ENCODE measurements at places on chromosomes 7 and 10.
A peak's percentile ranks its signal among the peaks of the same experiment; 100 is the strongest.

DNA sequence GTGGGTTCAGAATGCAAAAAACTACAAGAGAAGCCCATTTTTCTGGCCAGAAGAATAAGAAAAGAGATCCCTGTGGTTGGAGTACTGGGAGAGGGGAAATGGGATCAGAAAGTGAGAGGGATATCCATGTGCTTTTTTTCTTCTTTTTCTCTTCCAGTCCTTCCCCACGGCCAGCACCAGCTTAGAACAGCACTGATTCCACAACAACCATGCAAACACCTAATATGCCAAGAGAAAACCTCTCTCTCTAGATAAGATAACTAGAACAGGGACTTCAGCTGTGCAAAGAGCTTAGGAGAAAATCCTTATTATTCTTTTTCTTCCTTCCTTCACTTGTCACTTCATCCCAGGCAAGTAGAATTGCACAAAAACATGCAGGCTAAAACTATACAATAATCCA lies 83.5 kb downstream of the ELAPOR2 start:
- H3K27ac ChIP-seq = no peak overlapping the region
- no peak overlapping the region for H3K4me3 ChIP-seq
- H3K36me3 ChIP-seq = no peaks in the 10 kb centered on the region

- H3K4me1 ChIP-seq = peaks cover 14% of the 10 kb centered on the region
- no peaks in the 10 kb centered on the region for H3K27me3 ChIP-seq
- H3K27ac ChIP-seq = peak overlapping the region; percentile 90
- DNase-seq = no peak
Measured at GRCh38 chr10:108598831-108599230, 1324.5 kb downstream of the XPNPEP1 start.

DNA sequence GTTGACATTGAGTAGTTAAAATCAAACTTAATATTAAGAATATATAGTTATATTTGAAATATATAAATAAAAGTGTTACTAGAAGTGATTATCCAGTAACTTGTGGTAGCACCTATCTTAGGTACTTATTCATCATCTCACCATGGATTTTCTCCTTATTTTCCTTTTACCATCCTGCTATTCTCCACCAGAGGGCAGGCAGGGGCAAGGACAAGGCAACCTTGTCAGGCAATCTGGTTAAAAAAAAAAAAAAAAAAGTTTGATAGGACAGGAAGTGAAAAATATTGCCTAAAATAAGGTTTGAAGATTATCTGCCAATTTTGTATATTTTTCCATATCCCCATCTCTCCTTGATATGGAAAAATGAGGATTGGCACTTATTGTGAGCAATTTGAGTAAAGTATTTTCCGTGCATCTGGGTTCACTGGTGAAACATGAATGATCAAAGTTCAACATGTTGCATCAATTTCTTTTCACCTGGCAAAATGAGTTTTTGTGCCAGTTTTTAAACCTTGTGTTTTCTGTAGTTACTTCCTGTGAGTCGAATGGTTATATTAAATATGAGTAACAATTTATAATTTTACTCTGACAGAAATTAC lies 256.7 kb downstream of the AGMO start:
- no peak for DNase-seq
- no peaks in the 10 kb centered on the region for H3K27me3 ChIP-seq
- no peaks in the 10 kb centered on the region for H3K36me3 ChIP-seq
- no peak overlapping the region for H3K27ac ChIP-seq

DNA sequence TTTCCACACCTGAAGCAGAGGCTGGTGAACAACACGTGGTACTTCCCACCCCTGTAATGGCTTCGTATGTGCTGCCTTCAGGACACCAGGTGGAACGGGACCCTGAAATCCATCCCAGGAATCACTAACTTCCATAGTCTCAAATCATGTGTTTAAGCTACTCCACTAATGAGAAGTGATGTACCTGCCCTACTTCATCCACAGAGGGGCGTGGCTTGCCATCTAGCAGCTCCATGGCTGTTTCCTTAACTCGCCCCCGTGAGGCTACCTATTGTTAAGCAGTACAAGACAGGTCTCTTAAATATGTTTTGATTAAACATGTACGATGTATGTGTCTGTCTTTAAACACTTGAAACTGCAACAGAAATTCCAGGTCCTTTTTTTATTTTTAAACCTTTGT lies 31.8 kb downstream of the ARL3 start:
- no peaks in the 10 kb centered on the region for H3K27me3 ChIP-seq
- H3K4me3 ChIP-seq = no peak overlapping the region
- DNase-seq = no peak
- H3K4me1 ChIP-seq = peaks cover 8% of the 10 kb centered on the region
- no peak overlapping the region for H3K27ac ChIP-seq
- H3K36me3 ChIP-seq = peaks cover 3% of the 10 kb centered on the region

- no peaks in the 10 kb centered on the region for H3K4me1 ChIP-seq
- no peaks in the 10 kb centered on the region for H3K27me3 ChIP-seq
- DNase-seq = no peak
- no peaks in the 10 kb centered on the region for H3K36me3 ChIP-seq
Measured at GRCh38 chr10:118781541-118781940, 26.8 kb upstream of the CACUL1 start.

- no peak overlapping the region for H3K4me3 ChIP-seq
- H3K27me3 ChIP-seq = no peaks in the 10 kb centered on the region
- no peaks in the 10 kb centered on the region for H3K4me1 ChIP-seq
Measured at GRCh38 chr10:61408105-61408504, 45.1 kb downstream of the TMEM26 start.

- peak overlapping the region; percentile 85 for H3K4me3 ChIP-seq
- H3K27me3 ChIP-seq = peaks cover 44% of the 10 kb centered on the region
- no peak overlapping the region for H3K27ac ChIP-seq
- DNase-seq = no peak
Measured at GRCh38 chr10:22341190-22341925, 3.9 kb upstream of the SPAG6 start.

DNA sequence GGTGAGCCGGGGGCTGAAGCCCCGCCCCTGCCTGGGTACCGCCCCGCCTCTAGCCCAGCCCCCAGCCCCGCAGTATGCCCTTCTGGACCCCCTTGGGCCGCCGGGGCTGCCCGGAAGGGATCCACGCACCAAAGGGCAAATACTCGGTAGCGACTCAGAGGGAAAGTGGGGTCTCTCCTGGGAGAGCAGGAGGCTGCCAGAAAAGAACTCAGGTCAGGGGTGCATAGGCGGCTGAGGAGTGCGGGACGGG lies 796 bp downstream of the FBXL15 start:
- DNase-seq = no peak
- peaks cover 17% of the 10 kb centered on the region for H3K36me3 ChIP-seq
- peaks cover 7% of the 10 kb centered on the region for H3K27me3 ChIP-seq
- peak overlapping the region; percentile 87 for H3K27ac ChIP-seq
- H3K4me1 ChIP-seq = peaks cover 27% of the 10 kb centered on the region

DNA sequence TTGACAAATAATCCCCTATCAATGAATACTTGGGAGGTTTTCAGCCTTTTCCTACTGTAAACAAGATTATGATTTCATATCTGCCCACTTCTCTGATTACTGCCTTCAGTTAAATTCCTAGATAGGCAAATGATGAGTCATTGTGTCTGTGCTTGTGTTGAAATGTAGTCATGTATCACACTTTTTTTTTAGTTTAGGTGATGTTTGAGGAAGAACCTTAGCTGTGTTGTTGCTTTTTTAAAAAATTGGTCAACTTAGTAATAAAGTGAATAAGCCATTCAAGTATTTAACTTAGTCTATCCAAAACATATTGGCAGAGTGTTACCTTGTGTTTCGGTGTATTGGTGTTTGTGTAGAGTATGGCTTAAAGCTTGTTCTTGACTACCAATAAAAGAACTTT lies 60.0 kb downstream of the WAC start:
- H3K4me3 ChIP-seq = no peak overlapping the region
- H3K4me1 ChIP-seq = peaks cover 2% of the 10 kb centered on the region
- no peak overlapping the region for H3K27ac ChIP-seq
- peak; percentile 82 for DNase-seq
- no peaks in the 10 kb centered on the region for H3K27me3 ChIP-seq

GRCh38 chr10:103605359-103606096 lies 112.0 kb downstream of the NEURL1 start:
- H3K27ac ChIP-seq = no peak overlapping the region
- no peak overlapping the region for H3K4me3 ChIP-seq
- no peaks in the 10 kb centered on the region for H3K27me3 ChIP-seq
- H3K36me3 ChIP-seq = peaks cover 20% of the 10 kb centered on the region
- no peaks in the 10 kb centered on the region for H3K4me1 ChIP-seq

DNA sequence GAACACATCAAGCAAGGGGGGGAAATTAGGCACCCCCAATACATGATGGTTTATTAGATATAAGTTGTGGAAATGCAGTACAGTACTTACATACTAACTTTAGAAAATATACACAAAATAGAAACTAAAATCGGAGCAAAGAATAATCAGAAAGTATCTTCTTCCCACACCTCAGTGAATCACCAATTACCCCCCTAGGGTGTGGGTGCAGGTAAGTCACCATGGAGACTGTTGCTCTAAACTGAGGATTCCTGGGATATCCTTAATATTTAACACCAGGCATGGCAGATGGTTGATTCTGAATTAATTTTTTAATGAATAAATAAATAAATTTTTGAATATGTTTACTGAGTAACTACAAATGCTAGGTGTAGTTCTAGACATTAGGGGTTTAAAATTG lies 424.4 kb downstream of the SORCS1 start:
- no peaks in the 10 kb centered on the region for H3K4me1 ChIP-seq
- no peak for DNase-seq
- H3K4me3 ChIP-seq = no peak overlapping the region

- peaks cover 2% of the 10 kb centered on the region for H3K4me1 ChIP-seq
- H3K36me3 ChIP-seq = no peaks in the 10 kb centered on the region
- no peak for DNase-seq
- H3K27me3 ChIP-seq = no peaks in the 10 kb centered on the region
- H3K4me3 ChIP-seq = no peak overlapping the region
- no peak overlapping the region for H3K27ac ChIP-seq
Measured at GRCh38 chr10:43794181-43794815, 145.6 kb upstream of the ZNF32 start.

DNA sequence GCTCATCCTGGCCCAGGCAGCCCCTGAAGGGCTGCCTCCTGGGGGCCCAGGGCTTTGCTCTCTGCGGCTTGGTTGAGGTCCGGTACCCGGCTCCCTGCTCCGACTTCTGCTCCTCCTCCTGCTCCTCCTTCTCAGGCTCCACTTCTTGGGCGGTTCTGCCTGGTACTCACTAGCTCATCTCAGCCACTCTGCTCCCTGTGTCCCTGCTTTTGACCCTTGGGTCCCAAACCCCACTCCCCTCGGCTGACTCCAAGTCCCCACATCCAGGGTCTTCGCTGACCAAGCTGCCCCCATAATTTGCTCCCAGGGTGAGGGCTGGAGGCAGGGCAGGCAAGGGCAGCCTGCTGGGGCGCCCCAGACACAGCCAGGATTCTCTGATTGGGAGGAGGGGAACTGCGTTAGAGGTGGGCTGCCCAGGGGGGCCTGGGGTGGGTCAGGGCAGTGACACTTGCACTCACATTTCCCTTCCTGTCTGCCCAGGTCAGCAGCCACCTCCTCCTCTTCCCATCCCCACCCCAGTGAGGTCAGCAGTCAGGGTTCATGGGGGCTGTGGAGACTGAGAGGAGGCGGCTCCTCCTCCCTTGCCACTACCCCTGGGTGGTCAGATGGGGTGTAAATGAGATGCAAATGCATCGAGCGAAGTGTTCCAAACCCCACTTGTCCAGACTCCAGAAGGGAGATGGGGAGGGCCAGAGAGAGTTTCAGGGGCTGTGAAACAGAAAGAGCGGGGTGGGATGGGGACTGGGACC lies 2.2 kb downstream of the SMARCD3 start:
- no peak overlapping the region for H3K27ac ChIP-seq
- peaks cover 2% of the 10 kb centered on the region for H3K36me3 ChIP-seq
- DNase-seq = no peak
- H3K27me3 ChIP-seq = peaks cover 6% of the 10 kb centered on the region

GRCh38 chr7:32158751-32159745 lies 88.8 kb upstream of the PDE1C start:
- no peaks in the 10 kb centered on the region for H3K27me3 ChIP-seq
- no peaks in the 10 kb centered on the region for H3K36me3 ChIP-seq
- H3K4me3 ChIP-seq = no peak overlapping the region
- no peak overlapping the region for H3K27ac ChIP-seq

DNA sequence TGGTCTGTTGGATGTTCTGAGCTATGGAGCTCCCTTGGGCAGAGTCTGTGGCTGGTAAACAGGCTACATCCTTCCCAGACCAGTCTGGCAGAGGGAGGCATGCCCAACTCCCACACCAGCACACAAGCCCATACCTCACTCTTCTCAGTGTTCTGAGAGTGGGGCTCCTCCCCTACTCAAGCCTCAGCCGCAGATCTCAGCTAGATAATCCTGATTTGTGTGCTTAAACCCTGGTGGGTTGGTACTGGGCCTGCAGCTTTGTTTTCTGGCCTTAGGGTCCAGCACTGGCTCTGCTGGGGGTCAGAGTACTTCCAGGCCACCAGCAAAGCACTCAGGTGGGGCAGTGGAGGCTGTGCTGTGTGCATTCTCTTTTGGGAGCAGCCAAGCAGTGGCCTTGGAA lies 70.4 kb downstream of the MGAM2 start:
- no peak overlapping the region for H3K27ac ChIP-seq
- H3K4me1 ChIP-seq = peaks cover 3% of the 10 kb centered on the region
- no peak for DNase-seq

- H3K4me1 ChIP-seq = no peaks in the 10 kb centered on the region
- H3K4me3 ChIP-seq = no peak overlapping the region
- H3K27me3 ChIP-seq = no peaks in the 10 kb centered on the region
- no peak overlapping the region for H3K27ac ChIP-seq
- no peaks in the 10 kb centered on the region for H3K36me3 ChIP-seq
- no peak for DNase-seq
Measured at GRCh38 chr10:74921744-74922143, 95.3 kb downstream of the KAT6B start.

GRCh38 chr10:75140246-75140645 lies 28.8 kb downstream of the SAMD8 start:
- no peaks in the 10 kb centered on the region for H3K27me3 ChIP-seq
- no peak overlapping the region for H3K4me3 ChIP-seq
- DNase-seq = no peak
- H3K36me3 ChIP-seq = peaks cover 2% of the 10 kb centered on the region

DNA sequence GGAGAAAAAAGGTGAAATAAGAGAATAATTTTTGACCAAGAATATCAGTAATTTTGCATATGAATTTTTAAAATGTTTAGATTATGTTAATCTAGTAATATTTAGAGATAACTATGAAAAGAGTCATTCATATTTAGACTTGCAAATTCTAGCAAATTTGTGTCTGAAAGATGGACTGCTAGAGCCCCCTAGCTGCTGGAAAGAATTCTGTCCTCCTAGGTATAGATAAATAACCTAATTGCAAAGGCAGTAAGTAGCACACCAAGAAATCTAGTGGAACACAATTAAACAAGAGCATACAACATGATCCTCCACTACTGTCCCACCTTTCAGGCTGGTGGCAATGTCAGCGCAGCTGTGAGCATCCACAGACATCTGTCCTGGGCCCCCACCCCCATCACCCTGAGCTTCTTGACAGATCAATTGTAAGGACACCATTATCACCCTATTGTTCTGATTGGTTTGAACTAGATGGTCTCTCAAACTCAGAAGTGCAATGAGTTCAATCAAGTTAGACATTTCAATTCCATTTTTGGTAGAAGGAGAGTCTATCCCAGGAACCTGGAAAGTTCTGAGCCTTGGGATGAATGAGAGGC lies 15.0 kb upstream of the GFRA1 start:
- no peaks in the 10 kb centered on the region for H3K36me3 ChIP-seq
- no peaks in the 10 kb centered on the region for H3K27me3 ChIP-seq
- DNase-seq = no peak
- no peak overlapping the region for H3K4me3 ChIP-seq

- no peaks in the 10 kb centered on the region for H3K36me3 ChIP-seq
- no peak overlapping the region for H3K4me3 ChIP-seq
- no peak for DNase-seq
- H3K27ac ChIP-seq = no peak overlapping the region
- no peaks in the 10 kb centered on the region for H3K27me3 ChIP-seq
Measured at GRCh38 chr10:91378061-91378460, 32.1 kb upstream of the HECTD2 start.
